ENCODE measurements at places on chromosomes 3 and 15.

GRCh38 chr15:63881431-63881830 lies 47.7 kb upstream of the HERC1 start:
- peak; percentile 79 for DNase-seq

- DNase-seq = no peak
Observed at GRCh38 chr15:90610190-90610589, 80.5 kb downstream of the CRTC3 start.

GRCh38 chr15:75661100-75661755 lies 13.5 kb downstream of the SNX33 start:
- peak; percentile 13 for DNase-seq

- peak; percentile 63 for DNase-seq
Observed at GRCh38 chr3:4601892-4602291, 108.7 kb downstream of the ITPR1 start.

- no peak for DNase-seq
Observed at GRCh38 chr3:143242101-143242500, 122.5 kb downstream of the CHST2 start.

GRCh38 chr3:57557085-57557537 lies 1.0 kb downstream of the PDE12 start:
- DNase-seq = peak; percentile 25

GRCh38 chr3:106699122-106699521 lies 678.1 kb upstream of the CCDC54 start:
- no peak for DNase-seq

- DNase-seq = no peak
Observed at GRCh38 chr3:175082631-175083030, 223.5 kb downstream of the NAALADL2 start.

GRCh38 chr15:71885390-71885789 lies 75.0 kb downstream of the NR2E3 start:
- no peak for DNase-seq

GRCh38 chr15:44738340-44738984 lies 2.1 kb downstream of the TRIM69 start:
- DNase-seq = peak; percentile 91

DNA sequence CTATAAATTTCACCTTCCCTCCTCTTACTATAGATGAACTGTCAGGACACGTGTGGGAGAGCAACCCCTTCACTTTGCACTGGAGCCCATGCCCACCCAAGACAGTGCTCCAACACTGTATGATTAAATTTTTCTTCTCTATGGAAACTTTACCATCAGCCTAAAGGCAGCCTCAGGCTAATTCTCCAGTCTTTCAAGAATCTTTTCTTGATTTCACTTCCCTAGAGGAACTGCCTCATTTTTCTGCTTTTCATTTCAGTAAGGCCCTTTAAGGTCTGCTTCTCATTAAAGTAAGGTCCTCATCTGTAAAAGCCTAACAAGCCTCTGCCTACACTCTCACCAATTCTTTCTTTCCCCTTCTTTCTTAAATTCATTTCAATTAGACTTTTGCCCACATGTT lies 137.3 kb downstream of the KCNMB2 start:
- DNase-seq = no peak

DNA sequence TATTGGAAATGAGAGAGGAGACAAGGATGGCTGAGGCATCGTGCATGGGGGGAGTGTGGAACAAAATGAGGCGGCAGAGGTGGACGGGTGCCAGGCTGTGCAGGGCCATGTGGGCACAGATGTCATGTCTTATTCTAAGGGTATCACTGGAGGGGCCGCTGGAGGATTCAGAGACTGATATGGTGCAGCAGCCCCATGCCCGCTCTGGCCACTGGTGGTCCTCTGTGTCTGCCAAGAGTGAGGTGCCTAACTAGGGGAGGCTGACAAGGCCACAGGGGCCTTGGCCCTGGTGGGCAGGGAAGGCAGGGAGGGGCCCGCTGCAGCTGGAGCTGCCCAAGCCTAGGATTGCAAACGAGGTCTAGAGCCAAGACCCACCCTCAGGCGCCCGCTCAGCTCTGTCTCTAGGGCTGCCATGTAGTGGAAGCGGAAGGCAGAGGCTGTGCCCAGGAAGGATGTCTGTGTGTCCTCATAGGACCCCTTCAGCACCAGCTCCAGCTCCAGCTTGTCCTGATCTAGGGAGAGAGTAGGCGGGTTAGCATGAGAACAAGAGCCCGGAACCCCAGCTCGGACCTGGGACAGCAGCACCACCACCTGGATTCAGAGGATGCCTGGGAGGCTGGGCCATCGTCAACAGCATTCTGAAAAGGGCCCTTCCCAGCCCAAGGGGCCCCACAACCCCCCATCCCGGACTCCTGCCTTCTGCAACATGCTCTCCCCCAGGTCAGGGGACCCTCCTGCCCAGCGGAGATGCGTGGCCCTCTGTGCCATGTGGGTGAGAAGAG lies 11.3 kb downstream of the PLA2G4D start:
- DNase-seq = no peak

GRCh38 chr3:188822004-188822403 lies 349.8 kb upstream of the TPRG1 start:
- DNase-seq = peak; percentile 88

GRCh38 chr3:43159131-43159875 lies 53.4 kb upstream of the POMGNT2 start:
- no peak for DNase-seq

DNA sequence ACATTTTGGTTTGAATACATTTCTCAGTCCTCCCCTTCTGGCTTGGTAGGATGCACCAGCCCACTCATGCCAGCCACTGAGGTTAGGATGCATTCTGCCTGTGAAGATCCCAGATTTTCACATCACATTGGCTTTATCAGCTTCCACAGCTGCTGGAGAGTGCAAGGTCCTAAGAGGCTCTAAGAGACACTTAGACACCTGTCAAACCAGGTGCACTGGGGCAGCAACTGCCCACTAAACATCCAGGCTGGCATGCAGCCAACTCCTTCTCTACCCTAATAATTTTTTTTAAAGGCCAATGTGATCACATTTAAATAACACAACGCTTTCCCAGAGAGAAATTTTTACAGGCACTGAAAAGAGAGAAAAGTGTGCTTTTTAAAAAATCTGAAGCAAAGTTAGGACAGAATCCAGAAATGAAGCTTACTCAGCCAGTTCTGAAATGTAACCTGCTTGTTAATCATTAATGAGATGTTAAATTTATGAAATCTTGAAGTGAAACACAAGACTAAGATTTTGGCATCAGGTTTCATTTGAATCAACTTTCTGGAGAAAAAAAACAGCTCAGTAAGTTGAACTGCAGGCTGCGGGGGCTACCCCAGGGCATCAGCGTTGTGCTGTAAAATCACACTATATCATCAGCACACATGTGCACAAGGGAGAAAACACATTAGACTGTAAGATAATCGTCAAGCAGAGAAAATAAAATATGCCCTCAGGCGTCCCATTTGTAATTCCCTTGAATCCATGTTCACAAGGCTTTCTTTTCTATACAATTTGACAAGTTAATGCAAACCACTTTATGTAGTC lies 312.9 kb downstream of the ZBBX start:
- DNase-seq = no peak

DNA sequence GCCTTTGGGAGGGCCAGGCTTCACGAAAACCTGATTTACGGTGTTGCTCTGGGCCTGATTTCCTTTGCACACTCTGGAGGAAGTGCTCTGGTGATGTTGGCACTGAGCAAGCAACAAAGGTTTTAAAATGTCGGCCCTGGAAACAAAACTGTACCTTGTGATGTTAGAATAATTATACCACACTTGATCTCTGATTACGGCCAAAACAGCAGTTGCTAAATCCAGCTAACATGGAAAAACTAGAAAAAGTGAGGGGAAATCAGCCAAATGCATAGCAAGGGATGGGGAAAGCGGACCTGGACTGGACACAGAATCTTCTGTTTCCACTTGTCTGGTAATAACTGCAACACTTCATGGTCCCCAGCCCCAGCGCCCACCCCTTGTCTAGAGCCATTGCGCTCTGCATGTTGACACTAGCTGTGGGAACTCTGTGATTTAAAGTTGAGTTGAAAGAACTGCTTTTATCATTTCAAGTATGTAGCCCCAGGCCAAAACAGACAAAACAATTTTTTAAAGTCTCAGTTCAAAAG lies 120.1 kb downstream of the VGLL4 start:
- no peak for DNase-seq

DNA sequence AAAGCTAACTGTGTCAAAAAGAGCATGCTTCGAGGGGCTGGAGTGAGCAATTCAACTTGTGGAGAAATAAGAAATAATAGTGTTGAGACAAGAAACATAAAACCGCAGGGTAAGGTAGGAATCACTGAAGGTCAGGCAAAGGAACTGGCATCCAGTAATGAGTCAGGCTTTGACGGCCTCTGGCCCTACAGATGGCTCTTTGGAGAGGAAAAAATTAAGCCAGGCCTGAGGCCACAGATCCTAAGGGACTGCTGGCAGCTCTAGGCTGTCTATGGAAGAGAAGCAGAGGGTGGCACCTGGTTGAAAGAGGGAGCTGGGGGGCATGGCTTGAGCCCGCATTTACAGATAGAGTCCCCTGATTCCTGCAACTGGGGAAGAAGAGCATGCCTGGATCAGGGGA lies 28.6 kb upstream of the ZSCAN2 start:
- no peak for DNase-seq

DNA sequence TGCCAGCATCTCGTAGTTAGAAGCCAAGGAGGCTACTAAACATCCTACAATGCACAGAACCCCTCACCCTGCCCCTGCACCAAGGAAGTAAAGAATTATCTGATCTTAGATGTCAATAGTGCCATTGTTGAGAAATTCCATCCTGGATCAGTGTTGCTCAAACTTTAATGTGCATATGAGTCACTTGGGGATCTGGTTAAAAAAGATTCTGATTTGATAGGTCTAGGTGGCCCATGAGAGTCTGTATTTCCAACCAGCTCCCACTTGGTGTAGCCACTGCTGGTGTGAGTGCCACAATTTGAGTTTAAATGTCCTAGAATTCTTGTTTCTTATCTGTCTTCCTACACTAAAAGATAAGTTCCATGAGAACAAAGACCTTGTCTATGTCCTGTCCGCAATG lies 43.7 kb downstream of the TMEM45A start:
- DNase-seq = no peak

GRCh38 chr15:64096668-64097384 lies 1.0 kb downstream of the SNX1 start:
- peak; percentile 38 for DNase-seq

- no peak for DNase-seq
Observed at GRCh38 chr3:186639778-186640472, at the start of gene FETUB. TSS of gene FETUB (plus strand) at chr3:186640399. CDS start at chr3:186640461, 62 bp downstream.

- no peak for DNase-seq
Observed at GRCh38 chr15:20341901-20342600, 199.5 kb downstream of the GOLGA6L6 start.

DNA sequence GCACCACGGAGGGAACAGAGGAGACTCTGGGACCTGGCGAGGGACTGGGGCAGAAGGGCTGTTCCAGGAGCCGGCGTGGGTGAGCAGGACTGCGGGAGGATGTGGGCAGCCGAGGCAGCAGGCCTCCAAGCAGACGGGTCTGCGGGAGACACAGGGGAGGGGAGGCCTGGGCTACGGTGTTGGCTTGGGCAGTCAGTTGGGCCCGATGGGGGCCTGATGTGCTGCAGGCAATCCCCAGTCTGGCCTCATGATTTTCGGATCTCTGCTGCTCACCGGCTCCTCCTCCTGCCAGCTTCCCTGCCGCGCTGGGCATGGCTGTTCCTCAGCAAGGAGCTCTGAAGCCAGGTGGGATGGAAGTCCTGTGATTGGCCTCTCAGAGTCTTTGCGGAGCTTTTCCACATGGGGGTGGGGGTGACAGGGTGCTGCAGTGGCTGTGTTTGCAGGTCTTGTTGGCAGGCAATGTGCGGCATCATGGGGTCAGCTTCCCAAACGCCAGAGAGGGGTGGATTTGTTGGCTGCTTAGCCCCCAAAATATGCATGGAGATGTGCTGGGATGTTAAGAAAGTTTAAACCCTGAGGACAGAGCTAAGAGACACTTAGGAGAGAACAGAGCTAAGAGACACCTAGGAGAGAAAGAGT lies 19.3 kb downstream of the MINAR1 start:
- no peak for DNase-seq

GRCh38 chr15:90212221-90213098 lies 11.3 kb downstream of the SEMA4B start:
- no peak for DNase-seq

- DNase-seq = no peak
Observed at GRCh38 chr3:139607257-139608107, 67.9 kb upstream of the RBP1 start.

- DNase-seq = peak; percentile 52
Observed at GRCh38 chr15:99473981-99474906, 91.5 kb upstream of the MEF2A start.
